ENCODE measurements at places on chromosomes 7 and 10.
A peak's percentile ranks its signal among the peaks of the same experiment; 100 is the strongest.

- DNase-seq, result no peak
These were observed 622.2 kb downstream of the GALNT17 start for GRCh38 chr7:71753956-71754664.

DNA sequence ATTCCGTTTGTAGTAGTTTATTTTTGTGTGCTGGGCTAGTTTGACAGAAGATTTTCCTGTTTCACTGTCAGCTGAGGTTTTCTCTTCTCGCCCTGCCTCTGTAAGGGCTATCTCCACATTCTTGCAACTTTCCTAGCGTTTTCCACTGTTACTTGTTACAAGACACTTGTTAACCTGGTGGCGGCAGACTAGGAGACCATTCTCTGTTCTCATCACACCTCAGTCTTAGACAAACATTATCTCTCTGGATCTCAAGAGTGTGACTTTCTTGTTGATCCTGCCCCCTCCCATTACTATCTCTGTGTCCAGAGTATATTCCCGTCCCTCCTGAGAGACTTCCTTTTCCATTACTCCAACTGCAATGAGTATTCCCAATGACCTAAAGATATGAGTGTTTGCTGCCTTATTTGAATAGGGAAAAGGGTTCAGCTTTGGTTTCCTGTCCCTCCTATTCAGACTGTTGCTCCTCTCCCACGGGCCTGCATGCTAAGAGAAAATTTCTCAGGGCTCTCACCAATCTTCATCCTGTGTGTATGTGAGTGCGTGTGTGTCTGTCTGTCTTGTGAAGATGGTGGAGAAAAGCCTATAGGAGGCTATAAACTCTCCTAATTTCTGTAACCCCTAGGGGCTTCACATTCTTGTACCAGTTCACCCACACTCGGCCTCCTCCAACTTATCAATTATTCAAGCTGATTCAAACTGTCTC, 722.4 kb upstream of the POT1 start:
- DNase-seq, result no peak

DNA sequence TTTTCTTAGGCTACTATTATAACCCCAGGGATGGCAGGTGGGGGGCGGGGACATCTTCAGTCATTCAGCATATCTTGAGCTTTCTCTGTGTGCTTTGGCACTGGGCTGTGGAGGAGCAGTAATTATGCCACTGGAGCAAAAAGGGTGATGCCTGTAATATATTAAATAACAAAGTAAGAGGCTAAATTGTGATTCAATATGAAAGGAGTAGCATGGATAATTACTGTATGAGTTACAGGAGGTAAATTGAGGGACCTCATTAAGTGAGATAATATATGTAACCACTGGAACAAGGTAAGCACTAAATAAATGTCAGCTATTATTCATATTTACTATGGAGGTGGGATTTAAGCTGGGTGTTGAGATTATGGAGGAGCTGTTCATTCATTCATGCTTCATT, 3.3 kb upstream of the STN1 start:
- no peak for DNase-seq

DNA sequence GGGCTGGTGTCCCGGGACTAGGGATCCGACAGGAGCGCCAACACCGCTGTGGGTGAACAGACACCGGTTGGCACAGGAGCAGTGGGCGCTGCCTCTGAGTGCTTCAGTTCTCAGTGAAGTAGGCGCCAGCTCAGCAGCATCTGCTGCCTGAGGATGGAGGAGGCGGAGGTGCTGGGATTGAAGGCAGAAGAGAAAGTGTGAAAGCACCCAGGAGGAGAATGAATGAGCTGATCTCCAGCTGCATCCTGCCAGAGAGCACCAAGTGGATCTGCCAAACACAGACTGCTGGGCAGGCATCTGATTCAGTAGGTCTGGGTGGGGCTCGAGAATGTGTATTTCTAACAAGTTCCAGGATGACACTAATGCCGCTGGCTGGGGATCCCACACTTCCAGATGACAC, 74.5 kb downstream of the LANCL2 start:
- no peak for DNase-seq

DNA sequence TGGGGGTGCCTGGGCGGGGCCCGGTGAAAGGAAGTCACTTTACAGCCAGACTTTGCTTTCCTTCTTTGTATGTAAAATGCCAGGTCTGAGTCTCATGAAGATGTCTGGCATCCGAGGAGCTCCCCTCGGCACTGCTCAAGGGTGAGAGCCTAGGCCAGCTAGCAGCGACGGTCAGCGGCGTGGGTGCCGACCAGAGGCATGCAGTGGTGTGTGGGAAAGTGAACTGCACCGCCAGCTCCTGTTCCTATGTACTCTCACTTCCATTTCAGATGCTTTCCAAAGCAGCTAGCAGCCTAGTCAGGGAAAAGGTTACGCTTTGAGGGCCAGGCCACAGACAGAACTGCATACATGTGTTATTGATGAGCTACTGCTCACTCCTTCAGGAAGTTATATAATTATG, 172.8 kb downstream of the ZMYND11 start:
- no peak for DNase-seq

- DNase-seq, result peak; percentile 2
These were observed at the start of gene STOX1 for GRCh38 chr10:68826764-68827591. TSS of gene STOX1 (plus strand) at chr10:68827531. CDS start at chr10:68827624, 93 bp downstream.

- no peak for DNase-seq
These were observed 400.3 kb upstream of the ADARB2 start for GRCh38 chr10:2137549-2138174.

- no peak for DNase-seq
These were observed 178.9 kb downstream of the ADK start for GRCh38 chr10:74329873-74330272.

GRCh38 chr7:112743811-112744210, 46.4 kb downstream of the TMEM168 start:
- DNase-seq, result no peak

GRCh38 chr7:86955895-86956503, 103.5 kb downstream of the ELAPOR2 start:
- no peak for DNase-seq

DNA sequence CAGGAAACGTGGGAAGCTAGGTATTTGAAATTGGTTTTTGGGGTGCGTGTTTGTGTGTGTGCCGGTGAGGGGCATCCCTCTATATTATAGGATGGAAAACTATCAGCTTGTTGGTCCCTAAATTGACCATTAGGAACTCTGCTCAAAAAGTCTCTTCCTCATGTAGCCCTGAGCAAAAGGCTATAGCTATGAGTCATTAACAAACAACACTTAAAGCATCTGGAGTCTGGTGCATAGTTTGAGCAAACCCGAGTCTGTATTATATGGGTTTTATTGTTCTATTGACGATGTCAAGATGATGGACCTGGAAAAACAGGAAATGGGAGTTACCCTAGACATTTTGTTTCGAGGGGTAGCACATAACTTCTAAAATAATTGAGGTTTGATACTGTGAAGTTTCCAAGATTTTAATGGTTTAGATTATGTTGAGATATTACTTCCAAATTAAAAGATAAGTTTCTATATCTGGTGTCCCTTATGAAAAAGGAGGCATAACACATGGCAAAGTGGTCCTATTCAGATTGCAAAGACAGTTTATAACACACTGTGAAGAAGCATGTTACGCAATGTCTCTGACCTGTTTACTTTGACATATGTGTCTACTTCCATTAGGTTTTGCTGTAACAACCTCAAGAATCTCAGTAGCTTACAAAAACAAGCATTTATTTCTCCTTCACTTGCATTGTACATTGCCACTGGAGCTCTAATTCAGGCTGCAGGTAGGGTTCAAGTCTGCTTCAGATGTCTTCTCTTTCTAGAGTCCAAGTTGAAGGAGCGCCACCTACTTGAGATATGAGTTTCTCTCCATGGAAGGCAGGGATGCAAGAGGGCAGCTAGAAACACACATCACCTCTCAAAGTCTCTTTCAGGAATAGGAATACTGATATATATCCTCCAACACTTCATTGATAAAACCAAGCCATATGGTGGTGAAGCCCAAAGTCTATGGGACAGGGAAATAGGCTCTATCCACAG, 357.7 kb downstream of the PHF14 start:
- no peak for DNase-seq

GRCh38 chr7:38728145-38728544, 97.0 kb upstream of the AMPH start:
- DNase-seq, result no peak

GRCh38 chr7:105021352-105021751, 7.3 kb downstream of the KMT2E start:
- DNase-seq, result no peak

- DNase-seq, result no peak
These were observed 266.0 kb downstream of the GRID1 start for GRCh38 chr10:86100581-86101061.

- no peak for DNase-seq
These were observed 104.4 kb upstream of the PHYHIPL start for GRCh38 chr10:59072038-59072437.

DNA sequence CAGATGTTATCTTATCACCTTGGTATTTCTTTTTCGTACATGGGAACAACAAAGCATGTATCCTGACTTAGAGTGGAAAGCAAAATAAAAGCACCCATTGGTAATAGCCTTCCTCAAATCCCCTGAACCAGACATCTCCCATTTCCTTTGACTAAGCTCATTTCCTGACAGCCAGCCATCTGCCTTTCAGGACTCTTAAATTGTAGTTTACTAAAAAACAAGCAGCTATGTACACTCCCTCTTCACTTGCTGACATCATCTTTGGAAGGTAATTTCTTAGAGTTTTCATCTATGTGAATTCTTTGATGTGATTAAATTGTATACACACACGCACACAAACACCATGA, 40.7 kb downstream of the ARL4A start:
- DNase-seq, result no peak

DNA sequence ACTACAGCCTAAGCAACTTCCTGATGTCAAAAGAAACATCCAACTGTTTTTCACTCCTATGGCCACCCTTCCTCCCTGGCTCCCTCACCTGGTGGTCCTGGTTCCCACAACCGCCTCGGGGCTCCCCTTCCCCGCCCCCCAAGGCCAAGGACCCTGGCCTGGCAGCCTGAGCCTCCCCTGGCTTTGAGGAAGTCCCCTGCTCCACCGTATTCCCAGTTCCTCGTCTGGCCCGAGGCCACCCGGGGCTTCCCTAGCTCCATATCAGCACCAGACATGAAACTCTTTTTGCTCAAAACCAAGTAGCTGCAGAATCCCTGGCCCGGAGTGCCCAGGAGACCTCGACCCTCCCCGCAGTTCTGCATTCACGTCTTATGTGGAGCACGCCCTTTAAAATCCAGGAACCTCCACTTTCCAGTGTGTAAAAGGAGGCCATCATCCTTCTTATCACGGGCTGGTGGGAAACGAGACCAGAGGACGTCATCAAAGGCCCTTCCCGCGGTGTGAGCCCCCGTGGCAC, 82.9 kb downstream of the PRKAG2 start:
- DNase-seq, result no peak

GRCh38 chr10:93415693-93416092, 66.4 kb downstream of the MYOF start:
- DNase-seq, result no peak

- no peak for DNase-seq
These were observed 1.8 kb upstream of the HOXA10 start for GRCh38 chr7:27175626-27176523.

GRCh38 chr7:126718419-126718818, 534.3 kb downstream of the GRM8 start:
- no peak for DNase-seq

DNA sequence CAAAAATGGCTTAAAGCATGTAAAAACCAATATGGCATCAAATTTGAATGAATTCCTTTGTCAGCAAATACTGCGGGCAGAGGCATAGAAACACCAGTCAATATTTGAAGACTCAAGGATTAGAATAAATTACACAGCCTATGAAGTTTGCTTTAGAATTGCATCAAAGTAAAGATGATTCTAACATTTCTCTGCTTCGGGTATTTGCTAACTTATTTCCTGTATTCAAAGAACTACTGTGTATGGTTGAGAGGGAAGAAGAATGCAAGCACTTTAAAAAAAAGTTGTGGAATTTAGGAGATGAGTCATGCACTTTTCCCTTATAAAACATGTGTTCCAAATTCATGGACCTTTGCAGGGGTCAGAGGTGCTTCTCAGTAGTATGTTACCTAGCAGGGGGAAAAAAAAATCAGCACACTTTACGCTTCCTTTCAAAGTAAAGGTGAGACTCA, 90.1 kb downstream of the PIP4K2A start:
- DNase-seq, result no peak

GRCh38 chr7:77188731-77189437, 10.7 kb downstream of the FGL2 start:
- DNase-seq, result no peak

- DNase-seq, result no peak
These were observed 294.4 kb upstream of the MKI67 start for GRCh38 chr10:128420623-128421022.
